ENCODE measurements at places on chromosomes 7 and 10. TPM values are rescaled to one million over a fixed set of nuclear protein-coding genes. Genes with fewer than 3 reads are reported as not detected.

DNA sequence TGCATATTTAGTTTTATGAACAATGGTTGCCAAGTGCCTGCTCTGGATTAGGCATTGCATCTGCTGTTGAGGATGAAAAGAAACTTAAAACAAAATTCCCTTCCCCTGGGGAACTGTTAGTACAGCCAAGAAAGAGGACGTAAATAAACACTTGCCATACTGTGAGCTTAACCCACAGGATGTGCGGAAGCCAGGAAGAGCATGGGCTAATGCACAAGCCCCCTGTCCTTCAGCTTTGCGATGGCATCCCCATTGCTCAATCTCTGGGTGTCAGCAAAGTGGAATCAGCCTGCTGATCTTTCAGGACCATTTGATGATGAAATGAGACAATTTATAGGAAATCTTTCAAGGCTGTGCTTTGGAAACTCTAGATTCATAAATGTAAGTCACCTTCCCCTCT is 399.9 kb upstream of the IGFBP3 start:
- DNase-seq: no peak

DNA sequence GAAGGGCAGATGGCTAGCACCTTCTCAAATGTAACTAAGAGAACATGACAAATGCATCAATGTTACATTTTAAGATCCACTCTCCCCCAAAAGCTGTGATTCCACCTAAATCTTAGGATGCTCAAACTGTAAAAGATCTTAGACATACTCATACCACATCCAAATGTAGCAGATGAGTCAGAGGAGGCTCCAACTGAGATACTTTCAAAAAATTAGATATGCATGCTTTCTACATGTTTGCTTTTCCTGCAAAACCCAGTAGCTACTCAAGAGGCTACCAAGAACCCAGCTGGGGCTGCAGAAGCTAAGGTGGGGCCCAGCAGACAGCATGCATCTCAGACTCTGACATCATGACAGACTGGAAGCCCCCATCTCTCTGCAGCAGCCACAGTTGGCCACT is 31.4 kb upstream of the FRMD4A start:
- no peak for DNase-seq

DNA sequence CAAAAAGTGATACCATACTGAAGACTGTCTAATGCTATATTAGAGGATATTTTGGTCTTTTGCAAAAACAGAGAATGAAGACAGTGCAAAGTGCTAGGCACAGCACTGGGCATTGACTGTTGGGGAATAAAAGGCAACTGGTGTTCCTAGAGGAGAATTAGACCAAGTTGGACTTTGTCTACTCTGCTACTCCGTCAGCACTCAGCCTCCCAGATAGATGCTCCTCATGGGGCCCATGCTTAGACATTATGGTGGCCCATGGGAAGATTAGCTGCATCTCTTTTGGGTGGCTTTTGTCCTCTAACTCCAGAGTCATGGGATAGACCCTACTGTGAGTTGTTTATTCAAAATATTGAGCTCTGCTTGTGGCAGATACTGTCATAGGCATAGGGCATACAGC is 113.5 kb downstream of the RBM20 start:
- no peak for DNase-seq

The PIP4K2A gene
- 51.7 TPM for total RNA-seq

- no peak for DNase-seq
Measured at GRCh38 chr10:129029851-129030602, 437.0 kb upstream of the MGMT start.

DNA sequence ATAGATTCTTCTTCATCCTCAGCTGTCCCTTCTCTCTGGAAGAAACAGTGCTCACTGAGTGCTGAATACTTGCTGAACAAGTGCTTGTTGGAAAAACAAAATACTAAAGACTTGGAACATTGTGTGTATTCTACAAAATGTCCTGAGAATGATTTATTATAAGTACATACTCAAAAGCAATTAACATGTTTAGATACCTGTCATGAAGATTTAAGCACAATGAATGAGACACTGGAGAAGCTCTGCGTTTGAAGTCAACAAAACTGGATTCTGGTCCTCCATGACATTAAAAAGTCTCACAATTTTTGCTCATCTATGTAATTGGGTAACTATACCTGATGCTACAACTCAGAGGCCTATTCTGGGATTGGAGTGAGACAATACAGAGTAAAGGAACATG is 34.8 kb upstream of the LAMB1 start:
- no peak for DNase-seq

DNA sequence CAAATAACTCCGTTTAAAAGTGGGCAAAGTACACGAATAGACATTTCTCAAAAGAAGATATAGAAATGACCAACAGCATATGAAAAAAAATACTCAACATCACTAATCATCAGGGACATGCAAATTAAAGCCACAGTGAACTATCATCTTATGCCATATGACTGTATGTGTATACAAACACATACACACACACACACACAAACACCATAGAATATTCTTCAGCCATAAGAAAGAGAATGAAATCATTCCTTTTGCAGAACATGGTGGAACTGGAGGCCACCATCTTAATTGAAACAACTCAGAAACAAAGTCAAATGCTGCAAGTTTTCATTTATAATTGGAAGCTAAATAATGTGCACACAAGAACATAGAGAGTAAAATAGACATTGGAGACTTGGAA is 1019.4 kb downstream of the KCNMA1 start:
- DNase-seq: no peak

The GBX1 gene
- not detected for total RNA-seq

The C10orf71 gene
- not detected for total RNA-seq

The ZNF488 gene
- total RNA-seq: 1.2 TPM

Data from SJSA1 (cell line).